Stimulated activated CD8-positive, alpha-beta memory T cell treated with anti-CD3 and anti-CD28 coated beads, Interleukin-12 subunit alpha, Interleukin-12 subunit beta, amount 100 ng/mL, for 1 hour (primary cell): ENCODE measurements at places on chromosomes 5 and 9.

- no peak for DNase-seq
Observed at GRCh38 chr5:39441838-39442237, 17.1 kb upstream of the DAB2 start.

- DNase-seq, result no peak
Observed at GRCh38 chr9:86454701-86455615, 100.7 kb upstream of the TUT7 start.

- DNase-seq, result no peak
Observed at GRCh38 chr5:131406975-131407638, 143.3 kb downstream of the CDC42SE2 start.

DNA sequence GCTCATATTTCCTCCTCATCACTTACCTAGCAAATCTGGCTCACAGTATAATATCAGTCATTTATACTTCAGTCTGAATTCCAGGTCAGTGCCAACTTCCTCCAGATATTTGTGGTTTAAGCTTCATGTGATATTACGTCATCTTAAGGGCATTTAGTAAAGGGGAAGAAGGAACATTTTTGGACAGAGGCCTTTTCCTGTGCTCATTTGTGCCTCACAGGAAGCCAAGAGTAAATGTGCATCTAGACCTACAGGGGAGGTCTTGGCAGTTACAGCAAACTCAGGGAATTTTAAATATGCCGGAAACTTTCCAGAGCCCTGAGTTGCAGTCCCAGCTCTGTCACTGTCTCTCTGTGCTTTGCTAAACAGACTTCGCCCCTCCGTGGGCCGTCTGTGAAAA, 12.3 kb upstream of the KCNIP1 start:
- no peak for DNase-seq

DNA sequence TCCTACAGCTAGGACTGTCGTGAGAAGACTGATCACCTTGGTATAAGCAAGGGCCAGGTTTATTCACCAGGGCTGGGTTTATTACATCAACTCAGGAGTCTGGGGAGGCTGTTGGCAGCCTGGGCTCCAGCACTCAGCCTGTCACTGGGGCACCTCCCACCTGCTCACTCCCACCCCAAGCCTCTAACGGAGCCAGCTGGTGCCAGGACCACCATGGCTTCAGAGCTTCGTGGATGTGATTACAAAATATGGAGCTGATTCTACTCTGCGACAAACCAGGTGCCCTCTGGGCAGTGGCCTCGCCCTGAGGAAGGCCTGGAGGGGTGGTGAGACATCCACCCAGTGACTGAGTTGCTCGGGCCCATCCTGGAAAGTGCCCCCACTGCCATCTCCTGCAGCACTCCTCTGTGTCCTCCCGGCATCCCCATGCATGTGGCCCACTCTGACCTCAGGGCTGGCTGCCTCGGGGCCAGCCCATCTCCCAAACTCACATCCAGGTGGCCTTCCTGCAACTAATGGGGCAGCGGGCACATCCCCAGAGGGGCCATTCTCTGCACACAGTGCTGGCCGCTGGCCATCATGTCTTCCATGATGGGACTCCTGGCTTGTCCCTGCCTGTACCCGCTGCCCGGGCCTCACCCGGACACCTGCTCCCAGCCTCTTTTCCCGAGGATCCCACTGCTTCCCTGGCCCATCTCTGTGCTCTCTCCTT, 49.6 kb downstream of the SECISBP2 start:
- DNase-seq, result no peak

DNA sequence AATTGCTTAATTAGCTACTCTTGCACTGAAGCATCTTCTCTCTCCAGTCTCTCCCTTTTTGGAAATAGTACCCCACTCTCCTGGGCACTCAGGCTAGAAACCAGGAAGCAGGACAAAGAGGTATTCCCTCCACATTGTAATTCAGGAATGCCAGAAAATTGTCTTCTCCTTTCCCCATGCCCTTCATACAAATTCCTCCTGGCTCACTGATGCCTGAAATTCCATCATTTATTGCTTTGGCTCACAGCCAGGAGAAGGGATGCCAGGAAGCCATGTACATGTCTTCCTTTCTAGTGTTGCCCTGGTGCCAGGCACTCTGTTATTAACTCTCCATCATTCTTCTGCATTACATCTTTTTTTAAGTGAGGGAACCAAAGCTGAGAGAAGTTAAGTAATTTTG, 716.5 kb upstream of the C9orf72 start:
- no peak for DNase-seq

DNA sequence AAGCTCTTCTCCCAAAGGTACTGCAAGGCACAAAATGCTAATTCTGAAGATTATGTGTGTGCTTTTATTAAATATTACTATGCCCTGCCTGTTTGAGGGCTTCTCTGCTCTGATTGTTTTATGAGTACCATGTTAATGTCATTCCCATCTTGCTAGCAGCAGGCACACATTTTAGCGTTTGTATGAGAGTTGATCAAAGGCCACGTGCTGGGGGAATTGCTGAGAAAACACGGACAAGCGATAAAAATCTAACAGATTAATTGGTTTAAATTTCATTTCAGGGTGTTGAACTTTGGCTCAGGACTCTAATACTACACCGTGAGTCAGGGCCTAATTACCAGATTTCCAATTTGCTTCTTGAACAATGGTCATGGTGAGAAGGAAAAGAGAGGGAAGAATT, 298.4 kb downstream of the EBF1 start:
- no peak for DNase-seq

GRCh38 chr5:109762821-109763220, 73.1 kb downstream of the MAN2A1 start:
- no peak for DNase-seq

- no peak for DNase-seq
Observed at GRCh38 chr9:135667463-135668001, 4.4 kb downstream of the LCN9 start.

DNA sequence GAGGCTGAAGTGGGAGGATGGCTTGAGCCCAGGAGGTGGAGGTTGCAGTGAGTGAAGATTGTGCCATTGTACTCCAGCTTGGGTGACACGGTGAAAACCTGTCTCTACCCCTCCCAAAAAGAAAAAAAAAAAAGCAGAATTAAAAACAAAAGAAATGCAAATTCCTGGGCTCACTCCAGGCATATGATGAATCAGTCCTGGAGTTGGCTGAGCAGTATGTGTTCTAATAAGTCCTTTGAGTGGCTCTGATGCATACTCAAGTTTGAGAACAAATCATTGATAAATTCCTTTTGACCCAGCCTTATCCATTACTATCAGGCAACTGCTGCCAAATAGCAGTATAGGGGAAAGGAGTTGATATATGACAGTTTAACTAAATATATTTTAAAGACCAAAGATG, 28.3 kb downstream of the UHRF2 start:
- DNase-seq, result no peak

DNA sequence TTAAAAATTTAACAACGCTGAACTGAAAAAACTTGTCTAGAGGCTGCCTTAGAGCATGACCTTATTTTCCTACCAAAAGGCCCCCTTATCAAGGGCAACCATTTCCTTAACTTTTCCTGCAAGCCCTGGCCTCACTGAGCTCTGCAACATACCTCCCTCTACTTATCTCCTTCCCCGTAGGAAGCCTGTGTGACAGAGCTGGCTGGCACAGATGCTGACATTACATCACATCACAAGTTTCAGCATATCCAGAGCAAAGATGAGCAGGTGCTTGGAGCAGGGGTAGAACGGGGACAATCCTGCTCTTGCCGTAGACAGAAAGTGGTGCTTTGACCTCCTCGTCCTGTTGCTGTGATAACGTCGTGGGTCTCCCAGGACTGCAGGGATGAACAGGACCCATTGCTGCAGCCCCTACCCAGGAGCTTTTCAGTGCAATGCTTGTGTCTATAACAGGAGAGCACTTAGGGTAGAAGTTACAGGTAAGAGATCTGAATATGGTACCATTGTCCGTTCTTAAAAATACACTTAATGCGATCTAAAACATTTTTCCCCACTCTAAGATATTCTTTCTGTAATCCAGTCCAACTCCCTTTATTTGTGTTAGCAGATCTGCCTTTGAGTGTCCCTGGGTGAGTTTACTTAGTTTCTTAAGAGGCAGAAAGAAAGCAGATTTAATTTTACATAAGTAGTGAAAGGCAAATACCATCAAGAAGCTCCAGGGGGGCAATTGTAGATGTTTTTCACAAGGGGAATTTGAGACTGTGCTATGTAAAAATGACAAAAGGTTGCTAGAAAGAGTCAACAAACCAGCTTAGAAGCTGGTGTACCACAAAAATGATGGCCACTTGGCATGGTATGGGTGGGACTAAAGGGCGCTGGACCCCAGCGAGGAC, 101.9 kb upstream of the EFNA5 start:
- DNase-seq, result no peak

DNA sequence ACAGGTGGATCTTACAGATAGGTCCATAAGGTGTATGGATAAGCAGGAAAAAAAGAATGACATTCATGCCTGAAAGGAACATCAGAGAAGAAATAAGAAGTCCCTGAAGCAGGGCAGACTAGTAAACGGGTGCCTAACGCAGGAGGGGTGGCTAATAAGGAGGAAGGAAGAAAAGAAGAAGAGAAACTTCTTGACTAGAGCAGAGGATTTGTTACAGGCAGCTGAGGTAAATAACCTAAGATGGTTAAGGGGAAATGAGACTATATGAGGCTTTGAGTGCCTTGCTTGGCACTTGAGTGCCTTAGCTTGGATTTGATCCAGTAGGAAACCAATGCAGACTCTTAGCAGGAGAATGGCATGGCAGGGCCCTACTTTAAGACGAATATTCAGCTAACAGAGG, 313.5 kb upstream of the PDE4D start:
- DNase-seq, result no peak

DNA sequence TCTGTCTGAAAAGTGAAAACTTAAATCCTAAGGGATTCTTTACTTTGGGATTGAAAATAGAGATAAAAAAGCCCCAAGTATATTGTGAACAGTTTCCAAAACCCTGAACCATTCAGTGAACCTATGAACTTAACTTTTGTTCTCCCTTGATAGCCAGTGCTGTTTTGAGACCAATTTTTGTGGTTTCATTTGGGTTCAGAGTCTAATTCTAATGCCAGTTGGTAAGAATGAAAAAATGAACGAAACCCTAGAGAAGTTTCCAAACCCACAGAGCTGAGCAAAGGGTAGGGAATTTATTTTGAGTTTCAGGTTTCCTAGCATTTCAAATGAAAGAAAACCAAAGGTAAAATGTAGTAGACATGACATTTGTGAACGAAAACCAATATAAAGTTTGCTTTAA, 1366.8 kb downstream of the EFNA5 start:
- DNase-seq, result no peak
